ENCODE measurements at places on chromosomes 6 and 20.

GRCh38 chr6:107491138-107491609 is 1.3 kb downstream of the SOBP start:
- no peak for DNase-seq

- no peak for DNase-seq
These were observed 24.3 kb downstream of the NSFL1C start for GRCh38 chr20:1442304-1442703.

DNA sequence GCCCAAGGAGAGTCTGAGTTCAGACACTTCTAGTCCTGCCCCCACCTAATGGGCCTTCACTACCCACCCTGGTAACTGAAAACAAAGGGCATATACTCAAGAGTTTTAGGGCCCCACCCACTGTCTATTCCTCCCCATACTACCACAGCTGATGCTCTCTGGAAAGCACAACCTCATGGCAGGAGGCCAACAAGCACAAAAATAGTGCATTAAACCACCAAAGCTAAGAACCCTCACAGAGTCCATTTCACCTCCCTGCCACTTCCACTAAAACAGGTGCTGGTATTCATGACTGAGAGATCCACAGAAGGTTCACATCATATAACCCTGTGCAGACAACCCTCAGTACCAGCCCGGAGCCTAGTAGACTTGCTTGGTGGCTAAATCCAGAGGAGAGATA is 132.1 kb upstream of the ADGRB3 start:
- DNase-seq: no peak

- no peak for DNase-seq
These were observed 50.3 kb downstream of the DZANK1 start for GRCh38 chr20:18416486-18416885.

GRCh38 chr6:144559865-144560593 is 274.9 kb downstream of the UTRN start:
- no peak for DNase-seq

GRCh38 chr6:163804991-163805390 is 390.5 kb downstream of the QKI start:
- DNase-seq: no peak

DNA sequence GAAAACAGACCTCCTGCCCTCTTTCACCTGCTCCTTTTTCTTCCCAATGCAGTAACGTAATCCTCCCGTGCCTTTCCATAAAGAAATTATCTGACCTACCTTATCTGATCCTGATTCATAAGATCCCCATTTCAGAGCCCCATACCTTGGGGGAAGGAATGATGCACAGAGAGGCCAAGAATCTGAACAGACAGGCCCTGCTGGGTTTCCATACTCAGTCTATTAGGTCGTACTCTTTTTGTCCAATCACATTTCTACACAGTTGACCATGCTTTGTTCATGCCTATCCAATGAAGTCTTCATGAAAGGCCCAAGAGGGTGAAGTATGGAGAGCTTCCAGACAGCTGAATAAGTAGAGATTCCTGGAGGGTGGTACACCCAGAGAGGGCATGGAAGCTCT is 25.3 kb downstream of the SRPK1 start:
- no peak for DNase-seq

GRCh38 chr20:64160118-64160517 is 4.1 kb upstream of the MYT1 start:
- DNase-seq: no peak

DNA sequence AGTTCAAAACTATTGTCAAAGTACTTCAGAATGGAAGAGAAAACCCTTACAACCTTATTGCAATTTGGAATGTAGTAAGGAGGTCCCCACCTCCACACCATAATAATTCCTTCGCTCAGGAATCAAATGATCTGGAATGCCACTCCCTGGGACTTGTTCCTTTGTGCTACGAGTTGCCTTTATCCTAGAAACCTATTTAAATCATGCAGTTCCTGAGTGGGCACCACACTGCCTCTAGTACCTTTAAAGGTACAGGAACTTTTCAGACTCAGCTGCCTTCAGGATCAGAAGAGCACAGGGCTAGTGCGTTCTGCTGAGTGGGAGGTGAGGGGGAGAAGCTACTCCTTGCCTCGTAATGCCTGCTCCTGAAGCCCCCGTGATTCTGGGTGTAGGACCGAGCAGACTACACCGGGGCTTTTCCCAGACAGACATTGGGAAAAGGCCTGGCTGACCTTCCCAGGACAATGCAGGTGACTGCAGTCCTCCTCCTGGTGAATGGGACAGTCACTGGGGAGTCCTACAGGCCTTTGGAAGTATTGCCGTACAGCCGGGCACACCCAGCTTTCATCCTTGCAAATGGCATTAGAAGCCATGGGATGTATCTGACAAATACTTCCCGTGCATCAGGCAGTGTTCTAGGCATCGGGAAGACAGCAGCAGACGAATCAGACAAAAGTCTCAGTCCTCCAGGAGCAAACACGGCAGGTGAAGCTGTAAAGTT is 11.8 kb upstream of the TUBB2B start:
- DNase-seq: no peak

GRCh38 chr6:148967541-148967956 is 220.7 kb downstream of the UST start:
- no peak for DNase-seq

GRCh38 chr6:21189759-21190158 is 403.8 kb upstream of the SOX4 start:
- DNase-seq: no peak

GRCh38 chr6:133606852-133607251 is 282.1 kb upstream of the TCF21 start:
- no peak for DNase-seq

DNA sequence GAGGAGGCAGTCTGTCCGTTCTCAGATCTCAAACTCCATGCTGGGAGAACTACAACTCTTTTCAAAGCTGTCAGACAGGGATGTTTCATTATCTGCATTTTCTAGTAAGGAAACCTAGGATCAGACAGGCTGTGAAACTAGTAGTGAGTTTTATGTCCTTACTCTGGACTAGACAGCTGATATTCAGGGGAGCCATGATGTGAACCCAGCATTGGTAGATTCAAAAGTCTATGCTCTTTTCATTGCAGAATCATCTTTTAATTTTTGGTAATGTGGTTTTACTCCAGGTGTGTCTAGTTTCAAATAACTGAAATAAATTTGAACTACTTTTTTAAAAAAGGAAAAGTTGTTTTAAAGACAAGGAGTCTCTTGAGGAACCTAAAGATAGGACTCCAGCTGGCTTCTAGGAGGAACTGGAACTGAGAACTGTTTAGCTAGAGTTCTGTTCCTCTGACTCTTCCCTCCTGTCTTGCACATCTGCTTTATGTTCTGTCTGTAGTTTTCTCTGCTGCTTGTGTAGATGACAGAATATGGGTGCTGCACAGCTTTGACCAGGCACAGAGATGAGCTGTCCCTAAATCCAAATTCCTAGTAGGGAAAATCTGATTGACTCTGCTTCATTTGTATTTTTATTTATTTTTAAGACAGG is 27.8 kb upstream of the RNF144B start:
- DNase-seq: no peak

DNA sequence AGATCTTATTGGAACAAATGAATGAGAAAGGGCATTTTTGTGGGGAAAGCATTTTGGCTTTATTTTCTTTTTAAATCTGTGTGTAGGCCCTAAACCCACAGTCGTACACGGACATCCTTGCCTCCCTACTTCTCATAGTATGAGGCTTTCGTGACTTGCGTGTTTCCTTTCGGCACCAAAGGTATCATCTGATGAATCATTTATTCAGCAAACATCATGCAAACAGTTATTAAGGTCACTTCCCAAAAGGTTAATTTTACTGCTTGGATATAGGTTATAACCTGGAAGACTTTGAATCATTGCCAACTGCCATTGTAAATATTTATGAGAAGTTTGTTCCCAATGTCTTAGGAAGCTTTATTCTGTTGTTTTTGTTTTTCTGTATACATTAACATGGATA is 15.1 kb upstream of the SLC22A2 start:
- DNase-seq: no peak

GRCh38 chr6:33909737-33910136 is 105.9 kb upstream of the MLN start:
- no peak for DNase-seq

DNA sequence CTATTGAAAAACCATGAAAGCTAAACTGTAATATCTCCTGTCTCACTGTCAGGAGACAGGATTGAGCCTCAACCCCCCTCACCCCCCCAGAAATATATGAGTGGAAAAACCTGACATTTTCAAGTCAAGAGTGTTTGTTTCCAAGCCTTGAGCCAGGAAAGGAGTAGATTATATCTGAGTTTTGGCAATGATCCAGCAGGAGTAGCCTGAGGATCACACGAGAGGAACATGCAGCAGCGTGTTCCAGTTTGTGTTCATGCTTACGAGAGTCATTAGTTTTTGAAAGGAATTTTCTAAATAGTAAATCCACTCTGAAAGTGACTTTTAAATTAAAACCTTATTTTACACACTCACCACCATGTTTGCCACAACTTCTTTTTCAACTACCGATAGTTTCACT is 15.8 kb downstream of the IL22RA2 start:
- DNase-seq: no peak

GRCh38 chr6:90074161-90074850 is 180.0 kb downstream of the GJA10 start:
- no peak for DNase-seq

- DNase-seq: no peak
These were observed 47.5 kb downstream of the EFCAB8 start for GRCh38 chr20:32906200-32906599.

DNA sequence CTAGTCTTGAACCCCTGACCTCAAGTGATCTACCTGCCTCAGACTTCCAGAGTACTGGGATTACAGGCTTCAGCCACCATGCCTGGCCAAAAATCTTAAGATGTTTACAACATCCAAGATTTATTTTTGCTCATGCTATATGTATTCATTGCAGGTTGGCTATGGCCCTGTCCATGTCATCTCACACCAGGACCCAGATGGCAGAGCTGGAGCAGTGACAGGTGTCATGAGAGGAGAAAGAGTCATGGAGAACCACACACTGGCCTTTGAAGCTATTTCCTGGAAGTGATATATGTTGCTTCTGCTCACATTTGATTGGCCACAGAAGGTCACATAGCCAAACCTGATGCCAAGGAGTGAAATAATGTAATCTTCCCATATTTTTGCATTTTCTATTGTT is 13.8 kb upstream of the DDR1 start:
- no peak for DNase-seq

DNA sequence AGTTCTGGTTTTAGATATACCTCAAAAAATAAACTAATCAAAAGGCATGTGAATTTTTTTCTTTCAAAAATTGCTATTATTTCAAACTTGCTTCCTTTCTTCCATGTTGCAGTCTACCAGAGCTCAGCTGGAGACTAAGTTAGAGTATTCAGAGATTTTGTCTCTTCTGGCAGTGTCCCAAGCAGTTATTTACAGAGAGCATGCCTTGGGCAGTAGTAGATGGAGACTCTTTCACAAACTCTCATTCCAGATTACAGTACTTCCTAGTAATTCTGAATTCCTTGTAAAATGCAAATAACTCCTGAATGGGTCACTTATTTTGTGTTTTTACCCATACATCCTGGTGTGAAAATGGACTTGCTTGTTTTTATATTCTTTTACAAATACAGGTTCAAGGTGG is 703.4 kb downstream of the EPHA7 start:
- DNase-seq: no peak

GRCh38 chr20:52667358-52667757 is 304.8 kb upstream of the TSHZ2 start:
- DNase-seq: no peak

- no peak for DNase-seq
These were observed 31.6 kb downstream of the TUBB2B start for GRCh38 chr6:3195695-3196497.

- no peak for DNase-seq
These were observed 194.2 kb upstream of the CNR1 start for GRCh38 chr6:88360203-88360797.

GRCh38 chr20:39268981-39269461 is 306.9 kb downstream of the DHX35 start:
- DNase-seq: no peak

DNA sequence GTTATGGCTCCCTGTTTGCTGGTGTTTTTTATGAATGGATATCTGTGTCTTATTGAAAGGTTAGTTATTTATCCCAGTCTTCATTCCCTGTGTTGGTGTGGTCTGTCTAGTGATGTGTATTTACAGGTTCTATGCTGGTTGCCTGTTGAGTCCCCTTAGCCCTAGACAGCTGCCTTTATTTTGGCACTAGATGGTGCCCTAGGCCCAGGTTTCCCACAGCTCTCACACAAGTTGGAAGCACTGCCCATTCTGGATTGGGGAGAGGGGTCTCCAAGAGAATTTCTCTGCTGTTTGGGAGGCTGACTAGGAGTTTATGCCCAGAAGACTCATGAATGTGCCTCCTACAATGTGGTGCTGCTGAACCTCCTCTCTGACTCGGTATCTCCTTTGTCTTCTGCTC is 12.4 kb downstream of the GRM1 start:
- DNase-seq: no peak

DNA sequence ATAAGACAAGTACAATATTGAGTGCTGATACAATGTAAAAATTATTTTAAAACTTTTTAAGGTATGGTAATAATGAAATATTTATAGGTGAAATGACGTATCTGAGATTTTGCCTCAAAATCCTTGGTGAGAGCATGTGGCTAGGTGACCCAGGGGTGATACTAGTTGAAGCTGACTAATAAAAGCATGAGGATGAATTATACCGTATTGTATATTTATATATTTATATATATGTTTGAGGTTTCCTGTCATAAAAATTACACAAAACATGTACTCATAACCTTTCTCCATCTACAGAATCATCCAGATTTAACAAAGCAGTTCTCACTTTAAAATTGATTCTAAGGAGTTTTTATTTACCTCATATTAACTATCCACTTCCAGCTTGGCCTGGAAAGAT is 358.1 kb downstream of the CDKAL1 start:
- DNase-seq: no peak

GRCh38 chr6:147486683-147487082 is 21.8 kb upstream of the SAMD5 start:
- DNase-seq: no peak

DNA sequence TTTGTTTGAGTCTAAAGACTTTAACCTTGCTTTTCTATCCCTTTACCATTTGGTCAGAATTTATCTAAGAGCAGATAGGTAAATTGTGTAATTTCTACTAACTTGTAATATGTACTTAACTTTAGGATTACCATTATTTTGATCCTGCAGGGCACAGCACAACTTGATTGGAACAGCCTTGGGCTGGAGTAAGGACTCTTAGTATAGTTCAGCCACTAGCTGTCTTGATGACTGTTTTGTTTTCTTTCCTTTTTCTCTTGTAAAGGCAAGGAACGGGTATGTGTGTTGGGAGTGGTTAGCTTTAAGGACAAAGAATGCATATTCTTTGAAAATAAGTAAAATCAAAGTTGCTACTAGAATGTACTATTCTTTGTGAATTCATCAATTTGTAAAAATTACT is 203.2 kb downstream of the ZFAND3 start:
- no peak for DNase-seq

- no peak for DNase-seq
These were observed 8.5 kb downstream of the JARID2 start for GRCh38 chr6:15254070-15254975.

GRCh38 chr20:46261456-46262253 is 46.6 kb downstream of the CDH22 start:
- no peak for DNase-seq

Data from activated CD4-positive, alpha-beta T cell treated with anti-CD3 and anti-CD28 coated beads for 1 hour (primary cell).